ENCODE measurements at places on chromosomes 16 and 17.

- no peak for DNase-seq
Observed at GRCh38 chr16:89691986-89692569, 5.6 kb downstream of the CDK10 start.

DNA sequence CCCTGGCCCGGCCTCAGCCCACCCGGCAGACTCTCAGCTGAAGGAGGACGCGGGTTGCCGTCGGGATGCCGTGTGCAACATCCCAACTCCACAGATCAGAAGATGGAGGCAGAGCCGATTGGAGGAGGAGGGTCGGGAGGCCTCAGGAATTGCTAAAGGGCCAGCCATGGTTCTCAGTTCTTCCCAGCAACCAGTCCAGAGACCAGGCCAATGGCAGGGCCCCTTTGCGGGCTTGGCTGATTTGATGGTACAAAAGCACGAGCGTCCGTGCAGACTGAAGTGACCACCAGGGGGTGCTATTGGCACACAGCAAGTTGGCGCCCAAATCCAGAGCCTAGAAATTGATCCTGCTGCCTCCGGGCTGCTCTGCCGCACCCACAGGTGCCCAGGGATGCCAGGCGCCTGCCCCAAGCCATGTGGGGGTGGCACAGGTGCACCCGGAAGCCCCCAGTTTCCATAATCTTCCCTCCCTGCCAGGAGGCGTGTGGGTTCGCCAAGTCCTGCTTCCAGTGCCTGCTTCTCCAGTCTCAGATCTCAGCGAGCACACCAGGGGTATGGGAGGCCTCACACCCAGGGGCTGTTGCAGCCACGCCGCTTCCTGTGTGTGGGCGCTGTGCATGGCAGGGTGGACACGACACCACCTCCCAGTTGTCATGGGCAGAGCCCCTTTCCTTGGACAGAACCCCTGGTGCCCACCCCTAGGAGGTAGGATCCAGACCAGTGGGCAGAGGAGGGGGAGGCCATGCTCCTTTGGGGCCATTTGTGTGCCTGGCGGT, 7.1 kb upstream of the TEX19 start:
- DNase-seq: peak; percentile 88

DNA sequence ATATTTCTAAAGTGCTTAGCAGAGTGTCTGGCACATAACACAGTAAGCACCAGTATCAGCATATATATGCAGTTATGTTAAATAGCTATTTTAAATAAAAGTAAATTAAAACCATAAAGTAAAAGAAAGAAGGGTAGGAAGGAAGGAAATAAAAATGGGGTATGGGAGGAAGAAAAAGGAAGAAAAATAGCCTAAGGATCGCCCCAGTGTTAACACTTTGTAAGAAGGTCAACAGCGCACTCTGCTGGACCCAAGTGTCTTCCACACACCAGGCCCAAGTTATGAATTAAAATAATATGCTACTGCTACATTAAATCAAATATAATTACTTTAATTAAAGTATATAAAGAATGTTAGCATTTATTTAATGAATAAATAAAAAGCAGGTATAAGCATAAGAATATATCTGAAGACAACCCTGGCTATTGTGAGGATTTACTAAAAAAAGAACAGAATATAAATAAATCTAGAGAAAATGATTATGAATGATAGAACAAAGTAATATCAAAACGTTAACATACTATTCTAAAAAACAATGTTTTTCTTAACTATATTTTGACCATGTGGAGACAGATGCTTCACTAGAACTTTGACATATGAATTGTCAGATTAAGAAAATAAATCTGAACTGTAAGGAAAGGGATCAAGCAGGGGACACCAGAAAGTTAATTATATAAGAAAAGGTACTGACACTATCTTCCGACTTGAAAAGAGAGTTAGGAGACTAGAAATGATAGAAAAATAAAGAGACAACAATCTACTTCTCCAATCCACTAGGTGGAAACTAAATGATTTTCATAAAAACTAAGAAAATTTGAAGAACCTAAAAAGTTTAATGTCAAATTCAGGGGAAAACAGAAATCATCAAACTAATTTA, 25.9 kb downstream of the BRIP1 start:
- peak; percentile 41 for DNase-seq

- no peak for DNase-seq
Observed at GRCh38 chr16:31149894-31150890, at the start of gene PRSS36. Gene PRSS36 (minus strand): TSS chr16:31150066. CDS start chr16:31150035, 31 bp downstream.

DNA sequence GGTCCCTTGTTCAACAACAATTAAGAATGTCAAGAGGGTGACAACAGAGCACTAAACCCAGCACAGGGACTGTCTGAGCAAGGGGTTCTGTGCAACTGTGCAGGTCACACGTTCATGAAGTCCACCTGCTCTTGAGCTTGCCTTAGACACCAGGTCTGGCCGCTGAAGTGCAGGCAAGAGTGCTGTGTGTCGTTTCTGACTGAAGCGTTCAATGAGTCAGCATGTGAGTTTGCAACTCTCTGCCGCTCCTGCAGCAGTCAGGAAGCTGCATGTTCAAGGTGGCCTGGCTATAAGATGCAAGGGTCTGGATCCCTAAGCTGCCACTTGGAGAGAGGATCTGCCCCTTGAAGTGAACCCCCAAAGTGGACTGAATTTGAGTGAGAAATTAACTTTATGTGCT, 332.7 kb upstream of the HSBP1 start:
- DNase-seq: no peak

DNA sequence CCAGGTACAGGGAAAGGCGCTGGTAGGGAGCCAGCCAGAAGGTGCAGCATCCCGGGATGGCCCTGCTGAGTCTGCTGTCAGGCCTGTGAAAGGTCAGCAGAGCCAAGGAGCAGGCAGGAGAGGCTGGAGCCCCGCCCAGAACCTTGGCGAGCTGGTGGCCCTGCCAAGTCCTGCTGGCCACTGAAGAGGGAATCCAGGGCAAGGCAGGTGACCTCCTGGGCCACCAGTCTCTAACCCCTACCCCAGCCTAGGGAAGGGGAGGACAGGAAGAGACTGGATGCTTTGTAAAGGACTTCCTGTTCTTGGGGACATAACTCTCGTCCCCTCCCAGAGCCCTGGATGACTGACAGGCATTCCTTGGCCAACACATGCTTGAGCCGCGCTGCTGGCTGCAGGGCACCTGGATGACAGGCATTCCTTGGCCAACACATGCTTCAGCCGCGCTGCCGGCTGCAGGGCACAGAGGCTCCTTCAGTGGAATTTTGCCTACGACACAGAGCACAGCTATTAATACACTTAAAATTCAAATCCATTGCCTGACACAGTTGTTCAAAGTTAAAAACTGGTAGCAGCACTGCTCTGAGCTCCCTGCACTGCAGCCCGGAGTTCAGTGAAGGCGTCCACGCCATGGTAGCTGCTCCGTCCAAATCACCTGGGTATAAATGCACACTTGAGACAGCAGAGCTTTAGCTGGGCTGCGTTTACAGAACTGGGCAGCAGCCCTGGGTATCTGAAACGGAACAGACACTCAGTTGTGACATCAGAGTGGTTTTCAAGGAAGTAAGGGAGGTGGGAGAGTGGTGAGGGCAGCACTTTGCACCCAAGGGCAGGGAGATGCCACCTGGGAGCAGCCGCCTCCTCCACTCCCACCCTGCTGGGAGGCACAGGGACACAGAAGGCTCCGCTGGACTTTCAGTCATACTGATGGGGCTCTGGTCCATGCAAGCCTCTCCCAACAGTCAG, 2.0 kb upstream of the BRICD5 start:
- DNase-seq: no peak

DNA sequence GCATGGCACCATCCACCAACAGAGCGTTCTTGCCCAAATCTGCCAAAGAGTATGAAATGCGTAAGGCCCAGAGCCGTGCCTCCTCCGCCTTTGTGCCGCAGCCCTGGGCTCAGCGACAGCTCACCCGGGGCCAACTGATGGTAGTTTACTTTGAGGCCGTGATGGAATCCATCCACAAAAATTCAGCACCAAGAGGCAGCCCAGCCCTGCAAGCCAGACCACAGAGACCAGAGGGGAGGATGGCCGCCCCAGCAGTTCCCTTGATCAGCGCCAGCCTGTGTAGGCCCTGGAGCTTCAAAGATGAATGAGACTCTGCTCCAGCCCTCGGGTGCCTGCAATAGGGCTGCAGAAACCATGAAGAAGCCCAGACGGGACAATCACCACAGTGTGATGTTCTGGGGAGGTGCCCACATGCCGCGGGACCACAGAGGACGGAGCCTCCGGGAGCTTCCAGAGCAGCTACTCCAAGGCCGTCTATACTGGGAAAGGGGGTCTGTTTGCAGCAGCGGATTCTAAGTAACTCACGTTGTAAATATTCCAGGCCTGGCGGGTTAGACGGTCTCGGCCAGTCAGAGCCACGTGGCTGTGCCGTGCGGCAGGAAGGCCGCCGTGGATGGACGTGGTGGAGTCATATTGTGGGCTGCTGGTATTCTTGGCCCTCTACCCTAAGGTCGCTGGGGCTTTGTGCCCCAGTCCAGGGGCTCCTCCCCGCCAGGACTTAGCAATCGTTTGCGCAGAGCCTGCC, 80.3 kb downstream of the RBFOX3 start:
- no peak for DNase-seq

DNA sequence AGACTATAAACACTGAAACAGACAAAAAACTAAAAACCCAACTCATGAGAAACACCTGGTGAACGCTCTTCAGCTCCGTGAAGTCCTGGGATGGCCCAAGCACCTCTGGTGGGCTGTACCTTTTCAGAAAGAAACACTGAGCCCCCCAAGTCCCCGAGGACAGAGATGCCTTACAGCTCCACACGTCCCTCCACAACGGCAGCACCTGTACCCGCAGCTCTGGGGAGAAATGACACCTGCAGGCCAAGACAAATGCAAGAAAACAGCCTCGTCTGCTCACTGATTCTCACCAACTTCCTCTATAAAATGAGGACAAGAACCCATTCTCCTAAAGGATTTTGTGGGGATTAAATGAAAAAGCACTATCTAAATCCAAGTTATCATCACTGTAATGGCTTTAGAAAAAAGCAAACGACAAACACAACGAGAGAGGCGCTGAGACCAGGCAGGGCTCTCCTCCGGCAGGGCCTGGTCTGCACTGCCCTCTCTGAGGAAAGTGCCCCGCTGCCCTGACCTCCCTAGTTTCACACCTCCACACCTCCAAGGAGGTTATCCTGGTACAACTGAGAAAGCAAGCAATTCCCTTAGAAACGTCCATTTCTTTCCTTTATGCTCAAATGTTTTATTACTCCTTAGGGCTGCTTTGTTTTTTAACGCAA, 114.9 kb downstream of the ZNF778 start:
- no peak for DNase-seq
